Fibroblast of skin of abdomen (primary cell): ENCODE measurements at places on chromosomes 1 and 21.

DNA sequence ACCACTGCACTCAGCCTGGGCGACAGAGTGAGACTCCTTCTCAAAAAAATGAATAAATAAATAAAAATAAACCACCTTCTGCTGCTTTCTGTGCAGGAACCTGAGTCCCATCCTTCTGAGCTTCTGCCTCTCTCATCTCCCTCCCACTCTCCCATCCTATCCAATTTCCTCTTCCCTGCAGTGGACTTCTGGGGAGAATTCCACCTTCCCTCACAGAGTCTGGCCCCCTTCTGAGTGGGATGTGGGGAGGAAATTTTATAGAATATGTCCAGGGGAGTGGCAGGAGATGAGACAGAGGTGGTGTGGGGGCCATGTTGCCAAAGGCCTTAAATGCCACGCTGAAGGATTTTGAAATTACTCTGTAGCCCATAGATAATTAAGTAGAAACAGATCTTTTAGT lies 5.4 kb upstream of the EFNA1 start:
- DNase-seq: no peak

DNA sequence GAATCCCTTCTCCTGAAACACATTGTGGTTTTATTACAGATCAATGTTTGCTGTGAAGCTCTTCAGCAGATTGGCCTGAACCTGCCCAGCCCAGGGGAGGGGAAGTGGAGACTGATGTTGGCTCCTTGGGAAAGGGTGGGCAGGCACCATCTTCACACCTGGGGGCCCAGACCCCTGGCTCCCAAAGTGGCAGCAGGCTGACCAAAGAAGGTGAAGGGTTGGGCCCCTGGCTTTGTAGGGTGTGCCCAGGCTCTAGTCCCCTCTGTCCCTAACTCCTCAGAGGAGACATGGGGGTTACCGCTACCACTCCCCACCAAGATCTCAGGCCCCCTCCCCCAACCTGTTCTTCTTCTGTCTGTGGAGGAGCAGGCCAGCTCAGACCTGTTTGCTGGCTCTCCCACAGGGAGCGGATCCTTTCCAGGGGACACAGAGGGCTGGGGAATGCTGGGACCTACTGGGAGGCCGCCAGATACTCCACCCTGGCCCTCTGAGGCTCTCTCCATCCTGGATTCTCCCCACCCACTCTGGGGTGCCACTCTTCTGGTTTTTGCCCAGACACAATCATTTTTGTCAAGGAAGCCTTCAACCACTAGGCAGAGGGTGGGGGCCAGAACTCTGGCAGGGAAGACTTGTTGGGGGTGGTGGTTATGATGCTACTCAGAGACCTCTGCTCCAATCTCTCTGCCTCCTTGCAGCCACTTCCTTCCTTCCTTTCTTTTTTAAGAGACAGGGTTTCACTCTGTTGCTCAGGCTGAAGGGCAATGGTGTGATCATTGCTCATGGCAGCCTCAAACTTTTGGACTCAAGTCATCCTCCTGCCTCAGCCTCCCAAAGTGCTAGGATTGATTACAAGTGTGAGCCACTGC lies 5.0 kb upstream of the EFNA3 start:
- DNase-seq: no peak

- no peak for DNase-seq
Observed at GRCh38 chr1:46425726-46426125, 31.6 kb downstream of the FAAH start.

DNA sequence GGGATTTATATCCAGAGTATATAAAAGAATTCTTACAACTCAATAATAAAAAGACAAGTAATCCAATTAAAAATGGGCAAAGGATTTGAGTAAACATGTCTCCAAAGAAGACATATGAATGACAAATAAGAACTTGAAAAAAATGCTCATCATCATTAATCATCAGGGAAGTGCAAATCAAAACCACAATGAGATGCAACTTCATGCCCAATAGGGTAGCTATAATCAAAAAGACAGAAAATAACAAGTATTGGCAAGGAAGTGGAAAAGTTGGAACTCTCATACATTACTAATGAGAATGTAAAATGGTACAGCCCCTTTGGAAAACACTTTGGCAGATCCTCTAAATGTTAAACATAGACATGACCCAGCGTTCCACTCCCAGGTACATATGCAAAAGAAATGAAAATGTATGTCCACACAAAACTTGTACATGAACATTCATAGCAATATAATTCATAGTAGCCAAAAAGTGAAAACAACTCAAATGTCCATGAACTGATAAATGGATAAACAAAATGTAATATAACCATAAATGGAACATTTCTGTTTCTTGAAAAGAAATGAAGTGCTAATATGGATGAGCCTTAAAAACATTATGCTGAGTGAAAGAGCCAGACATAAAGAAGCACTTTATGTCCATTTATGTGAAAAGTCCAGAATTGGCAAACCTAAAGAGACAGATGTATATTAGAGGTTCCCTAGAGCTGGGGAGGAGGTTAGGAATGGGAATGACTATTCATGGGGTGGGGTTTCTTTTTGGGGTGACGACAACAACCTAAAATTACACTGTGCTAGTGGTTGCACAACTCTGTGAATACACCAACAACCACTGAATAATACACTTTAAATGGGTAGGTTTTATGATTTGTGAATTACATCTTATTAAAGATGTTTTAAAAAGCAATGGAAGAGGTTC lies 259.7 kb downstream of the RHOU start:
- no peak for DNase-seq

GRCh38 chr1:67572594-67573221 lies 112.3 kb upstream of the GADD45A start:
- no peak for DNase-seq

DNA sequence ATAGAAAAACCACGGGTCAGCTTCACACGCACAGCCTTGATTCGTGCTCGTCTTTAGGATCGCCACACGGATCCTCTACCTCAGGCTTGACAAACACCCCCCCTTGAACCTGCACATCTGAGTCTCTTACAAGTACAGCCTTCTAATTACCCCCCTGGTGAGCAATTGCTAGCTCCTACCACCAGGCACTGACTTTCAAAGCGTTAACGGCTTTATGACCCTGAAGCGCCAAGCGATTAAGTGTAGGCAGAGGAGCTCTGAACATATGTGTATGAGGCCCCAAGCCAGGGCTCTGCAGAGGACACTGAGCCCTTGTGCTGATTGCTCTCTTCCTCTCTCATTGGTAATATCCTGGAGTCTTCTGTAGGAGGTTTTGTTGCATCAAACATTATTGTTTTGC lies 55.7 kb upstream of the EPHA8 start:
- no peak for DNase-seq

DNA sequence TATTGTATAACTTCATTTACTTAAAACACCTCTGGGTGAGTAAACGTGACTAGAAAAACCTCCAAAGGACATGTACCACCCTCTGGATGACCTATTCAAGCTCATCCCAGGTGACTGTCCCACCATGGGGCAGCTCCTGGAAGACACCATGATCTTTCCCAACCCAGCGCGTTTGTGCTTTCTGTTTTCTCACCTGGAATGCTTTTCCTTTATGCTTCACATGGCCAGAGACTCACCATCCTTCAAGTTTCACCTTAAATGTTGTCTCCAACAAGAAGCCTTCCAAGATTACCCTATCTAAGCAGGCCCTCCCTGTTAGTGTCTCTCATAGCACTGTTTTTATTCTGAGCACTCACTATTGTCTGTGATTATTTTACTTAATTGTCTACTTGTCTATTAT lies 11.1 kb downstream of the CYP4B1 start:
- DNase-seq: no peak

DNA sequence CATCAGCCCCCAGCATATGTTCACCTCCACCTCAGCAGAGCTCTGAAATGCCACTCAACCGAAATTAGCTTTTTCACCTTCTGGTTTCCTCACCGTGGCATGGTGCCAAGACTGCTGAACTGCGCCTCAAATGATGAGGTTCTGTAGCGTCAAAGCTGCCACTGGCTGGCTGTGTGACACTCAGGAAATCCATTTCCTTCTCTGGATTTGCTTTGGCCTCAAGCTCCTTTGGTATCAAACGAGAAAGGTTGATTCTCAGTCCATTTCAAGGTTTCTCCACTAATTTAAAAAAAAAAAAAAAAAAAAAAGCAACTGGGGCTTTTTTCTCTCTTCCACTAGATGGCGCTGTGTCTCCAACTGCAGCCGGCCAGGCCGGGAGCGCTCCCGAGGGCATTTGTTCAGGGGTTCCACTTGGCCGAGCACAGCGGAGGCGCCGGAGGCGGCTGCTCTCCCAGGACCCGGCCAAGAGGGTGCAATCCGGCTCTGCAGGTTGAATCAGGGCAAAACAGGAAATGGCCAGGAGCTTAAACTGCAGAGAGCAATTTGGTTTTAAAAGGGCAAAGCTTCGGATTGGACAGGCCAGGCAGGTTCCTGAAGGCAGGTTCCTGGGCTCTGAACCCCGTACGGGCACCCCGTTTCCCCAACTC lies 26.5 kb upstream of the PLA2G2C start:
- peak; percentile 43 for DNase-seq

GRCh38 chr21:34815831-34816705 lies 147.3 kb downstream of the CLIC6 start:
- no peak for DNase-seq

- no peak for DNase-seq
Observed at GRCh38 chr1:110338309-110338885, 780 bp upstream of the RBM15 start.

- no peak for DNase-seq
Observed at GRCh38 chr1:179857009-179857408, 20.6 kb downstream of the TOR1AIP2 start.

- peak; percentile 23 for DNase-seq
Observed at GRCh38 chr1:45840704-45841103, 37.3 kb downstream of the MAST2 start.

- no peak for DNase-seq
Observed at GRCh38 chr1:18110598-18110939, 3.0 kb downstream of the IGSF21 start.

DNA sequence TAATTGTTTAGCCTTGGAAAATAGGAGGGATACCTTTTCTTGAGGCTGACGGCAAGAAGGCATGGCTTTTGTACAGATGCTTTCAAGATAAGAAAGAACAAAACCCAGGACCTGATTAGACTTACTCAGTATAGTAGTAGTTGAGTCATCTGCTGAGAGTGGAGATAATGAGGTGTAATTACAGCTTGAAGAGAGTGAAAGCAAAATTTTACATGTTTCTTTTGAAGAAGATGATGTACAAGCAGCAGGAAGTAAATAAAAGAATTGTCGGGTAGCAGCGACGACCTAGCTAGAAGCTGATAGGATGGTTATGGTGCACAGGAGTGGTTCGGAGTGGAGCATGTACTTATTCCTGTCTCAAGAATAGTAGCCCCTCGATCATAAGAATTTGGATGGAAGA lies 6.6 kb downstream of the ANGPTL1 start:
- no peak for DNase-seq

DNA sequence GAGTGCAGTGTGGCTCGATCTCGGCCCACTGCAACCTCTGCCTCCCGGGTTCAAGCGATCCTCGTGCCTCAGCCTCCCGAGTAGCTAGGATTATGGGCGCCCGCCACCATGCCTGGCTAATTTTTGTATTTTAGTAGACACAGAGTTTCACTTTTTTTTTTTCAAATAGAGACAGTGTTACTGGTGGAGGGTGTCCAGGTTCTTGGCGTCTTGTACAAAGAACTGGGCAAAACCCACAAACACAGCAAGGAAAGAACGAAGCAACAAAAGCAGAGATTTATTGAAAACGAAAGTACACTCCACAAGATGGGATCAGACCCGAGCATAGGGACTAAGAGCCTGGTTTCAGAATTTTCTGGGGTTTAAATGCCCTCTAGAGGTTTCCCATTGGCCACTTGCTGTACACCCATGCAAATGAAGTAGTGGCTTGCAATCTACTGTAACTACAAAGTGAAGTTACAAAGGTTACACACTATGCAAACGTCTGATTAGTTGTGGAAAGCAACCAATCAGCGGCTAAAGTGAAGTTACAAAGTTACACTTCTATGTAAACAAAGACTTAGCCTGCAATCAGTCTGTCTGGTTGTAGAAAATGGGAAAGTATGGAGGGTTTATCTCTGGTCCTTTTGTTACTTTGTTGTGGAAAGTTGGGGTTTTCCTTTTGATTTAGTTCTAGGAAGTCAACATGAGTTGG lies 199.1 kb downstream of the DYRK1A start:
- peak; percentile 43 for DNase-seq

DNA sequence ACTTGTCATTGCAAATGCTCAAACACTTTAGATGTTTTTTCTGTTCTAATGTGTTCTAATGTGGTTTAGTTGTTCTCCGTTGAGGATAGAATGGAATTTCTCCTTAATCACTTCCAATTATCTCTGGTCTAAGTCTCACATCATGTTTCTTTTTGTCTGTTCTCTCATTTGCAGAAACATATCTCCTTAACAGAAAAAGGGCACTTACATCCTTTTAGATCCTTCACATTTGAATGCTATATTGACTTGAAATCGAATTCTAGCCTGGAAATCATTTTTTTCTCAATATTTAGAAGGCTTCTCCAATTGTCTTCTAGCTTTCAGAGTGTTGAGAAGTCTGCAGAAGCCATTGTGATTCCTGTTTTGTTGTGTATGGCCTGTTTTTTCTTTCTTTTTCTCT lies 7.3 kb upstream of the SAMSN1 start:
- DNase-seq: no peak

DNA sequence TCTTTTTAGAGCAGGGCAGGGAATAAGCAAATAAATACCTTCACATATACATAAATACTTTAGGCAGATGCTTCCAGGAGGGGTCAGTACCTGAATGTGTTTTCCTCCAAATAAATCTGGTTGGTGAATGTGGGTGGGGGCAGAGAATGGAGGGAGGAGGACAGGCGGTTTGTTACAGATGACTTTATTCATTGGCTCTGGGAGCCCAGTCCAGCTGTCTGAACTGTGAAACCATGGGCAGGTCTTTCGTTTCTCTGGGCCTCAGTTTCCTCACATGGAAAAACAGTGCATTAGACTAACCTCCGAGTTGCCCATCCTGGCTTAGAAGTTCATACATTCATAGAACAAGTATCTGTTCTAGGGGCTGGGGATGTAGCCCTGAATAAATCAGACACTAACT lies 124.6 kb downstream of the IER5 start:
- DNase-seq: no peak

- peak; percentile 43 for DNase-seq
Observed at GRCh38 chr1:84603223-84603622, 29.0 kb upstream of the CTBS start.

- DNase-seq: no peak
Observed at GRCh38 chr1:99573431-99574217, 72.3 kb upstream of the PALMD start.

GRCh38 chr21:42781150-42781970 lies 98.0 kb downstream of the WDR4 start:
- no peak for DNase-seq
